Activated T-cell treated with anti-CD3 and anti-CD28 coated beads for 24 hours (primary cell): ENCODE measurements at places on chromosomes 4 and X.

DNA sequence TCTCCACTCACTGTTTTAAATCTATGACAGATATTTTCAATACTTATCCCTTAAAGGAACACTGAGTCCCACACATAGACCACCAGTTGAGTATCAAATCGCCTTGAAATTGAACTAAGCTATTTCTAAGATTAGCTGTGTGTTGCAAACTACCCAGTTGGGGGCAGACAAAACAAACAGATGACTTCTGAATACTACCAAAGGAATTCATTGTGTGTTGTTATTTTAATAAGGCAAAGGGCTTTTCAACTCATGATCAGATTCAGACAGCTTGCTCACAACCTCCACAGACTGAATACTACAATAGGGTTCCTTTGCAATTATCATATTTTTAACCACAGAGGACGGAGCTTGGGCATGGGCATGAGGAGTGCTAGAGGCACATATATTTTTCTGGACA, 283.0 kb upstream of the GPC4 start:
- no peak for DNase-seq

DNA sequence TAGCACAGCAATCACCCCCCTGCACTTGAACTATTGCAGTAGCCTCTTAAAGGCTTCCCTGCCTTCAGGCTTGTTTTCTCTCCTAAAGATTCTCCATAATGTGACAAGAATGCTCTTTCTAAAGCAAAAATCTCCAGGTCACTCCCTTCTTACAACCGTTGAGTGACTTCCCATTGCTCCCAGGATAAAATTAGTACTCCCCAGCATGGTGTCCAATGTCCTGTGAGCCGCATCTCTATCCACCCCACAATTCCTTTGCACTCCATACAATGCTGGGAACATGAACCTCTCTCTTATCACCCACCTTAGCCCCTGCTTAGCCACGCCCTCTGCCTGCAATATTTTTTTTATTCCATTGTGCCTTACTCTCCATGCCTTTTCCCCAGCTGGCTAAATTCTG, 85.7 kb upstream of the SHISA3 start:
- no peak for DNase-seq

- DNase-seq: no peak
These were observed 76.0 kb downstream of the CRMP1 start for GRCh38 chr4:5816851-5817375.

GRCh38 chrX:11791090-11791489, 33.1 kb downstream of the MSL3 start:
- DNase-seq: no peak

DNA sequence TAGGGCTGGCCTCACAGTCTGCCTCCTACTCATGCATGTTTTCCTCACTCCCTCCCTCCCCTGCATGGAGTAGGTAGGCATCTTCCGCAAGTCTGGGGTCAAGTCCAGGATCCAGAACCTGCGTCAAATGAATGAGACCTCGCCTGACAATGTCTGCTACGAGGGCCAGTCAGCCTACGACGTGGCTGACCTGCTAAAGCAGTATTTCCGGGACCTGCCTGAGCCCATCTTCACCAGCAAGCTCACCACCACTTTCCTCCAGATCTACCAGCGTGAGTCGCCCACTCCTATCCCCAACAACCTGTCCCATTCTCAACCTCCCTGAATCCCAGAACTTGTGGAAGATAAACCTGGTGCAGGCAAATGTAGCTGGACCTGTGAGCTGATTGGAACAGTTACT, 73.4 kb downstream of the STARD8 start:
- no peak for DNase-seq

DNA sequence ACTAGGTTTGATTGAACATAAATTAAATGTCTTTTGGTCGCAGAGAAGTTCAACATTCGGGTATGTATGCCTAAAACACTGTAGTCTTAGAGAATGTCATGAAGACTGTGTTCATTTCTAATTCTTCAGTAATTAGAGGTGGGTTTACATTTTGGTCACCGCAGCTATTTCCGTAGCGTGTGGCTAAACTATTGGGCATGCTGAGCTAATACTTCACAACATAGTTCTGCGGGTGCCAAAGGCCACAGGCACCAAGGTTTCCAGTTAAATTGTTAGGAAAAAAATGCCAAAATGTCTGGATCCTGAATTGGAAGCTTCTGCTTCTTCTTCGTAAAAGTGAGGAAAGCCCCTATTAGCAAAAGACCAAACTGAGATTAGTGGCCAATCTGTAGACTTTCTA, 25.1 kb downstream of the SMIM31 start:
- DNase-seq: no peak

DNA sequence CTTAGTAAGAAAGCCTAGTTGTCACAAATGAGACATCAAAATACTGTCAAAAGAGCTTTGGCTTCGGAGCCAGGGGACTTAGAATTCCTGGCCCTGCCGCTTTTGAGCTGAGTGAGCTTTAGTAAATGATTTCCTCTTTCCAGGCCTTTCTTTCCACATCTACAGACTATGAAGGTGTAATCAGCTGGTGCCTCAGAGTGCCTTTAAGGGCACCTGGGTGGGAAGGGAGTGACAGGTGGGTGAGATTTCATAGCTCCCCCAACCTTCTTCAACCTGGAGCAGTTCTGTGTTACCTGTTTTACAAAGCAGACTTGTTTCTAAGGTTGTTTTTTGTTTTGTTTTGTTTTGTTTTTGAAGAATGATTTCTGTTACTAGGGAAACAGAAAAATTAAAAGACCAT, 154.7 kb upstream of the BOD1L1 start:
- DNase-seq: no peak

GRCh38 chrX:21837056-21837455, 2.4 kb upstream of the MBTPS2 start:
- no peak for DNase-seq

DNA sequence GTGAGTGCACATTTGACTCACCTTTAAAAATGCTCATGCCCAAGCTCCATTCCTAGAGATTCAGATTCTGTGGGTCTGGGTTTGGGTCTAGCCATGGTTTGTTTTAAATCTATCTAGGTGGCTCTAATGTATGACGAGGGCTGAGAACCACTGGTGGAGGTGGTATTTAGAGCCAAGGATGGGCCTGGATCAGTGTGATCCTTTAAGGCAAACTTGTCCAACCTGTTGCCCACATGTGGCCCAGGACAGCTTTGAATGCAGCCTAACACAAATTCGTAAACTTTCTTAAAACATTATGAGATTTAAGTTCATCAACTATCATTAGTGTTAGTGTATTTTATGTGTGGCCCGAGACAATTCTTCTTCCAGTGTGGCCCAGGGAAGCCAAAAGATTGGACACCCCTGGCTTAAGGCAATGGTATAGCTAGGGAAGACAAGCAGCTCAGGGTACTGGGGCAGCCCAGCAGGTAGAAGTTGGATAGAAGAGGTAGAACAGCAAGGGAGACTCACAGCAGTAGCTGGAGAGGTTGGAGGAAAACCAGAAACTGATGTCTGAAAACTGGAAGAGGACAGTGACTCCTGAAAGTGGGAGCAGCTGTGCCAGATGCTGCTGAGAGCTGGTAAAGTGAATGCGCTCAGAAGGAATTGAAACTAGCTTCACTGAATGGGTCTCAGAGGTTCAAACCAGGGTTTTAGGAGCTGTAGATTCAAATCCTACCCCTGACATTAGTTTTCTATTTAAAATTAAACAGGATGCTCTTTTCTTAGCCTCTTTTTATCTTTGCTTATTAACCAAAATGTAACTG, 18.2 kb downstream of the ADD1 start:
- DNase-seq: no peak

- no peak for DNase-seq
These were observed 642.3 kb upstream of the BOD1L1 start for GRCh38 chr4:14269824-14270223.

- DNase-seq: no peak
These were observed 7.8 kb downstream of the TAFAZZIN start for GRCh38 chrX:154419189-154419588.

GRCh38 chrX:74389016-74389722, 32.1 kb upstream of the SLC16A2 start:
- DNase-seq: no peak

GRCh38 chr4:98484031-98484430, 174.4 kb downstream of the TSPAN5 start:
- no peak for DNase-seq

DNA sequence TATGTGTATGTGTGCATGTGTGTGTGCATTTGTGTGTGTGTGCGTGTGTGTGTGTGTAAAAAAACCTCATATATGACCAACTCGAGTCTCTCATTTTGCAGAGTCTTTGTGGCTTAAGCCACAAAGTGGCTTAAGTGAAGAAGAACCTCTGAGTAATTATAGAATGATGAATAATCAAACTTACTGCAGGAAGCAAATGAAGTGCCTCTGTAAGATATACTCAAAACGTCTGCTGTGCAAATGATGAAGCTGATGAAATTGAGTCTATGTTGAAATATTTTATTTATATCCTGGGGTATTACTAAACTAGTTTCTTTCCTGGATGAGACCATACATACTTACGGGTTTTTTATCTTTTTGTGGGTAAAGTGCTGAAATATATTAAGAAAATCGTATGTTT, 1198.7 kb downstream of the PCDH7 start:
- DNase-seq: no peak

- no peak for DNase-seq
These were observed 68.8 kb upstream of the BCOR start for GRCh38 chrX:40166582-40166981.

DNA sequence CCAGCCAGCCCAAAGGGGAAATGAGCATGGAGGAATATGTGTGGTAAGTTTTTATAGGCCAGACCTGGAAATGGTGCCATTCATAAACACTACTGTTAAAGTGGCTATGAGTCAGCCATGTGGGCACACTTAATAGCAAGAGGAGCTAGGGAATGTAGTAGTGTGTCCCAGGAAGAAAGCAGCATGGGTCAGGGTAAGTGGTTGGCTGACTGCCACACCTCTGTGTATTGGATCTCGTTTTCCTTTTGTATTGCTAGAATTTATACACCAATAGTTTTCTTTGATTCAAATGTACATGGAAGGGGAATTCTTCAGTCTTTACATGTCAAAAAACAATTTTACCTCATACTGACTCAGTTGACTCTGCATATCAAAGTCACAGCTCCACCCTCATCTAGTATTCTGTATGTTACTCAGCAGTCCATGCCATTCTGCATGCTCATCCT, 22.9 kb upstream of the SGMS2 start:
- no peak for DNase-seq

GRCh38 chr4:114078636-114079035, 99.2 kb upstream of the ARSJ start:
- no peak for DNase-seq

DNA sequence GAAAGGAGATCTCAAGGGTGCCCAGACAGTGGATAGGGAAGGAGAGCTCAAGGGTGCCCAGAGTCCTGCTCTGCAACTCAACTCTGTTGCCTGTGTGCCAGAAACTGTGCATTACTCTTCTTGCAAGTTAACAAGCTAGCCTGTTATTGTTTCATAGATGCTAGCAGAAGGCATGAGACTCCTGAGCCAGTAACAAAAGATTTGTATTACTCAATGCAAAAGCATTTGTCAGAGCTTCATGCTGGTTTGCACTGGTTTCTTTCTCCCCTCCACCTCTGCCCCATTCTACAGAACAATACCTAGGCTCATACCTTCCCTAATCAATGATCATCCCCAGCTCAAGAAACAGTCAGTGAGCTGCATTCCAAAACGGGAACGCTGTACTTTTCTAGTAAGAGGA, 124.5 kb upstream of the NEIL3 start:
- DNase-seq: no peak

DNA sequence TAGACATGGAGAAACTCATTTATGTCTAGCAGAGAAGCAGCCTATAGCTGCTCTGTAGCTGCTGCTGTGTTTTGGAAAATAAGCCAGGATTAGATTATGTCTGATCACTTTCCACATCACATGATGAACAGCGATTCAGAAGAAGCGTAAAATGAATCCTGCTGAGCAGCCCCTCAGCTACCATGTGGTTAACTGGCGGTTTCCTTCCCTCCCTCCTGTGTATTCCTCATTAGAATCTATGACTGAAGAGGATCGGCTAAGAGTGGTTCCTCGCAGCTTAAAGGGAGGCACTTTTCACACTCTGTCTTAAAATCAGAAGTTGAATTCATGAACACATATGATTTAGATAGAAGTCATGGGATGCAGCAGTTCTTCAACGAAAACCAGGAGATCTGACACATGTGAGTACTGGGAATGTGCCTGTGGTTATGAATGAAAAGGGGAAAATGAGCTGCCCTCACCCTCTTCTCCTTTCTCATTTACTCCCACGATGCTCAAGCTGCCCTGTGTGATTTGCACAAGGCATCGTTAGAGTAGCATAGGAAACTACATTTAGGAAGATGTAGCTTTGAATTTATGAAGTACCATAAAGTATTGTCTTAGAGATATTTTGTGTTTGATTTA, at the start of gene PPEF1:
PPEF1 (plus strand) TSS at position 220 of the 624 bp plus-strand sequence; CDS start at position 356, 136 bp downstream.
- no peak for DNase-seq

DNA sequence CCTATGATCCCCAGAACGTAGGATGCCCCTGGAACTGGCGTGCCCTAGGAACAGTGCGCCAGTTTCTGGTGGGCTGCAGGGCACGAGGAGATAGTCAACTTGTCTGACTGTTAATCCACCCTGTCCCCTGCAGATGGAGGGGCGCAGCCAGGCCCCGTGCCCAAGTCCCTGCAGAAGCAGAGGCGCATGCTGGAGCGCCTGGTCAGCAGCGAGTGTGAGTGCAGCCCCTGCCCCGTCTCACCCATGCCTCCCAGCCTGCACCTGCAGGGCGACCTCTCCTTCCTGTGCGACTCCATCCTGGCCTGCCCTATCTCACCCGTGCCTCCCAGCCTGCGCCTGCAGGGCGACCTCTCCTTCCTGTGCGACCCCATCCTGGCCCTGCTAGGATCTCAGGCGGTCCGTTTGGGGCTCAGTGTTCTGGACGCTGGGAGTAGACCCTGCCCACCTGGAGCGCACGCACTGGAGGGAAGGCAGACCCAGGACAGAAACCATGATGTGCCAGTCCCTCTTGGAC, 22.2 kb downstream of the WFS1 start:
- DNase-seq: no peak

DNA sequence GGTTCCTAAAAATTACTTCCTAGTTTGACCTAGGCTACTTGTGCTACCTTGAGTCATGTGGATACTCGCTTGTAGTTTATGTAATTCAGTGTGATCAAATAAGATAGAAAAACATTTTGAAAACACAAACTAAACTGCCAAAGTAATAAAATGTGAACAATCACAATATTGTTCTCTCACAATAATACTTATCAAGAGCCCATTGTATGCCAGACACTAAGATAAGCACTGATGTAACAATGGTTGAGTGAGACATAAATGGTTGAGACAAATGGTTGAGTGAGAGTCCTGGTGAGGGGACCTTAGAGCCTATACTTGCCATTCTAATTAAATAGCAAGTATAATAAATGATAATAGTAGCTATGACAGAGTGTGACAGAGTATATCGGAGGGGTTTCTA, 41.7 kb downstream of the RFC1 start:
- DNase-seq: no peak

- DNase-seq: peak; percentile 13
These were observed 646 bp downstream of the TIGD4 start for GRCh38 chr4:152778656-152779512.

DNA sequence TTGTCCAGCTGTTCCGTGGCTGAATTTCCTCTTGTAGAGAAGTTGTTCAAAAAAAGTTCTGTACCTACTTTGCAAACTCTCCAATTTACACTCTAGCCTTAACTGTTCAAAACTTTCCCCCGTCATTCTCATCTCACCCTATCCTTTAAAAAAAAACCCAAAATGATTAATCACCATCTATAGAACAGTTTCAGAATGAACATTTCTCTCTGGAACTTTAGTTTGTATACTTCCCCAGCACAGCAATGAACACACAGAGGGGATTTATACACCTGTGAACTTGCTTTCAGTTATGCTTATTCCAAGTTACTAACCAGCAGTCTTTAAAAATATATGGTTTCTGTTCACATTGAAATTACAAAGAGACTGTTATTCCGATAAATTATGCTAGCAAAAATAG, 1.2 kb downstream of the GEMIN8 start:
- no peak for DNase-seq
